Right atrium auricular region (tissue), 2 donors: ENCODE measurements at places on chromosomes 3 and 15. TPM values are rescaled to one million over a fixed set of nuclear protein-coding genes. Genes with fewer than 3 reads are reported as not detected.

DNA sequence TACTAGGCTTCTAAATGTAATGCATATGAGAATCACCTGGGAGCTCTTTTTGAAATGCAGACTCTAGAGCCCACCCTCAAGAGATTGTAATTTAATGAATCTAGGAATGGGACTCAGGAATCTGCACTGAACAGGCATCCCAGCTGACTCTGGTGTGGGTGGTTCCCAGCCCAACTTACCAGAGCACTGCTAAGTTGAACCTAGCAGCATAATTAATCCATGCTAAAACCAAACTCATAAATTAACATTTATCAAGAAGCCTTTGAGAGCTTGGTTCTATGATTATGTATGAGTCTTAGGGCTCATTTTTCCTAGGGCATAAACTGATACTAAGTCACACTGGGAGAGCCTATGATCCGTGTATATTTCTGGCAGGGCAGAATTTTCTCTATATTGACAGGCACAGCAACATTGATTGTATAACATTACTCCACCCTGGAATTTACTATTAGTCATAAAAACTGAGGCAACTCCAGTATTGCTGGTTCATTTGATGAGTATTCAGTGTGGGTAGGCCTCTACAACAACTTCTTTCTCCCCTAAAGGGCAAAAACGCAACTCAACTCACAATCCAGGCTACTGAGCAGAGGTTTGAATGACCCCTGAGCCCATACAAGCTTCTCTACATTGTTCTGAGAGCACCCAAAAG lies 10.7 kb upstream of the CSTA start:
- no peak for DNase-seq

- no peak for DNase-seq
Observed at GRCh38 chr3:141646760-141647561, 91.1 kb upstream of the RNF7 start.

DNA sequence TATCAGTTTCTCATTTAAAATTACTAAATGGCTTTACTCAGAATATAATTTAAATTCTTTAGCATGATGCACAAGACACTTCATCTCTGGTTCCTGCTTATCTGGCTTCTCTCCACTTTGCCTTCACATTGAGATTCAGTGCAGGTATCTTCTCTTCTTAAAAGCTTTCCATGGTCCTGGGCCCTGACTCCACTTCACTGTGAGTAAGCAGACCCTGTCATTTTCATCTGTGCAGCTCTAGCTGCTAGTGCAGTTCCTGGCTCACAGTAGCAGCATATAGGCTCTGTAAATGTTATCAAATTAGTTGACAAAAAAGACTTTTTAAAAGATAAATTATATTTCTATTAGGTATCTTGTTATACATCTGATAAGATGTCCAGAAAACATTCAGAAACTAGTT lies 58.8 kb downstream of the BCHE start:
- no peak for DNase-seq

ZNF774 gene
- total RNA-seq: 3.7 TPM

DNA sequence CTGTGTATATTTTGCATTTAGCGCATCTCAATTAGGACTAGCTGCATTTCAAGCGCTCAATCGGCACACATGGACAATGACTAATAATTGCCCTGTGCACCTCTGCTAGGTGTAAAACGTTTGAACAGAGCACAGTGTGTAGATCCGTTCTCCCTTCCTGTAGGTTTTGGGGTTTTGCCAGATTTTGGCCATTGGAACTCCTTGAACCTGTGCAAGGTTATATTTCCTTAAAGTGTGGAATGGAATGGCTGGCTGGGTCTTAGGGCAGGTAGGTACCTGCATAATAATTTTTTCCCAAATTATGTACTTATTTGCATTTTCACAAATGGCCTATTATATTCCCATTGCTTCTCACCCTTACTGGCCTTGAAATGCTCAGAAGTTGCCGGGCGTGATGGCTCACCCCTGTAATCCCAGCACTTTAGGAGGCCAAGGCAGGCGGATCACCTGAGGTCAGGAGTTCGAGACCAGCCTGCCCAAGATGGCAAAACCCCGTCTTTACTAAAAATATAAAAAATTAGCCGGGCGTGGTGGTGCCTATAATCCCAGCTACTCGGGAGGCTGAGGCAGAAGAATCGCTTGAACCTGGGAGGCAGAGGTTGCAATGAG lies 777 bp downstream of the RNU5B-1 start:
- DNase-seq: no peak

- DNase-seq: no peak
Observed at GRCh38 chr15:72342385-72342784, 22.4 kb upstream of the CELF6 start.

GRCh38 chr3:30544812-30545211 lies 61.6 kb upstream of the TGFBR2 start:
- no peak for DNase-seq
